Effector memory CD8-positive, alpha-beta T cell (primary cell): ENCODE measurements at places on chromosomes 16 and 17.

GRCh38 chr17:73760439-73760758 is 116.2 kb upstream of the SDK2 start:
- DNase-seq, result no peak

GRCh38 chr17:1089915-1090314 is 89.9 kb downstream of the ABR start:
- DNase-seq, result no peak

GRCh38 chr17:12961655-12962054 is 56.2 kb downstream of the ELAC2 start:
- no peak for DNase-seq

DNA sequence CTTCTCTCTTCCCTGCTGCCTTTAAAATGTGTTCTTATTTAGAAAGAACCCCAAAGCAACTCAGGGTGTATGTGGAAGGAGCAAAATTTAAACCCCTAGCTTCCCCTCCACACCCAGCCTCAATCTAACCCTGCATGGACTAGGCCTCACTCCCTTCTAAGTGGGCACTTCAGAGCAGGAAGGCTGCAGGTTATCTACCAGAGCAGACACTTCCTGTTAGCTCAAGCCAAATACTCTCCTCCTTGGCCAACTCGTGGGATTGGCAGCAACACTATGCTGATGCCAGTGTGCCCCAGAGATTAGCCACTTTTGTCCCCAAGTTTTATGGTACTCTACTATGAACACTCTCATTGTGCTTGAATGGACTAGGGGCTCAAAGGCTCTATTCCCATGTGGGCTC is 35.6 kb downstream of the CCDC42 start:
- no peak for DNase-seq

- DNase-seq, result no peak
These were observed 4.7 kb upstream of the TEKT3 start for GRCh38 chr17:15346066-15346595.

GRCh38 chr16:1300664-1301476 is 8.6 kb upstream of the UBE2I start:
- peak; percentile 73 for DNase-seq

DNA sequence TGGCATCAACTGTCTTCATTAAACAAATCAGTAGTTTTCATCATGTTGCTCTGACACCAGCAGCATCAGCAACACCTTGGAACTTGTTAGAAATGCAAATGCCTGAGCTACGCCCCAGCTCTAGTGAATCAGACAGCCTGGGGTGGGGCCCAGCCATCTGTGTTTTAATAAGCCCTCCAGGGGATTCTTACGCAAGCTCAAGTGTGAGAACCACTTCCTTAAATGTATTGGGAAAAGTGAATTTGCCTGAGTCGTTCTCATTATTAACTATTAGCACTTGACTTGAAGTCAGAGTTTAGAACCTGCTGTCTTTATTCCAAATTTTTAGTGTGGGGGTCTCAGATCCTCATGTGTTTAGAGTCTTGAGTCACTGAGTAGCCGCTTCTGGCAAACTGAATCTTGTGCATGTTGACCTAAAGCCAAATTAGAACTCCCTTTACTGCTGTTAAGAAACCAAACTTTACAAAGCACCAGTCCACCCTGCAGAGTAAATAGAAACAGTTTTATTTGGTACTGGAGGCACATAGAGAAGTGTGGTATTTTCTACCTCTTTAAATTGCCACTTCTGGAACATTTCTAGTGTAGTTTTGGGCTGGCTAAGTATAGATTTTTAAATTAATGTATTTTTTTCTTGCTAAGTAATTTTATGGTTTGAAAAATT is 137.4 kb upstream of the COX10 start:
- no peak for DNase-seq

- DNase-seq, result no peak
These were observed 266.7 kb downstream of the SHISA9 start for GRCh38 chr16:13168091-13168572.

GRCh38 chr17:54749157-54749556 is 151.5 kb upstream of the TOM1L1 start:
- no peak for DNase-seq

GRCh38 chr16:86668136-86668910 is 90.0 kb downstream of the FOXL1 start:
- no peak for DNase-seq

- DNase-seq, result peak; percentile 18
These were observed 785 bp downstream of the UBALD1 start for GRCh38 chr16:4613636-4614570.

DNA sequence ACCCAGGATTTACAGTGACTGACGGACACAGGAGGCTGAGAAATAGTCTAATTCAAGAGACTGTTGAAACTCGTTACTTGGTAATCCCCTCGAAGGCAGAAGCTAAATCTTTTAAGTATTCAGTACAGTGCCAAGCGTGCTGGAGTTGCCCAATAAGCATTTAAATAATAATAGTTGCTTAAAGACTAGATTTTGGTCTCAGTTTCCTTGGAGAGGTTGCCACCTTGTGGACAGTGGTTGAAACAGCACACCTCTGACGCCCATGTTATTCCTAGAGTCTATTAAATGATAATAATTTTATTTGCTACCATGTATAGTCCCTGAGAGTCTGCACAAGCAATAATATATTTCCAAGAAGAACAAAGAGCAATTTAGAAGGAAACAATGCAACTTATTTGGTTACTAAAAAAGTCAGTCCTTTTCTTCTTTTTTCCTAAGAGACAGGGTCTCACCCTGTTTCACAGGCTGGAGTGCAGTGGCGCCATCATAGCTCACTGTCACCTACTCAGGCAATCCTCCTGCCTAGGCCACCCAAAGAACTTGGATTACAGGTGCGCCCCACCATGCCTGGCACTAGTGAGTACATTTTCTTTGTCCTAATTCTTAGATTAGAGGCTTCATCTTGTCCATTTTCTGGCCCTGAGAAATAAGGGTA is 138.0 kb upstream of the NUDT7 start:
- peak; percentile 10 for DNase-seq

DNA sequence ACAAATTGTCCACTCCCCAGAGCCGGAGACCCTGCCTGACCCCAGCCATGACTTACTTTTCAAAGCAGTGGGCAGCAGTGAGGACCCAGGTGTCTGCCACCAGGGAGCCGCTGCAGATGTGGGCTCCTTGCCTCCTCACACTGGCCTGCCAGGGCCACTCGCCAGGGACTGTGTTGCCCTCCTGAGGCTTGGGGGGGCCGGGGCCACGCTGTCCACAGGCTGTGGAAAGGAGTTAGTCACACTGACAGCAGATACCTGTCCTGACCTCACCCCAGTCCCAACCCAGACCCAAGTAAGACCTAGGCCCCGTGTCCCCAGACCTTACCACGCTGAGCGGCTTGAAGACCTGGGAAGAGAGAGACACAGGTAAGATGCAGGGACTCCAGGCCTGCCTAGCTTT is 1.3 kb downstream of the PRSS53 start:
- DNase-seq, result no peak
